B cell (primary cell): ENCODE measurements at places on chromosomes 2 and 18.

- DNase-seq, result no peak
These were observed 242.2 kb downstream of the CDH20 start for GRCh38 chr18:61575419-61575818.

DNA sequence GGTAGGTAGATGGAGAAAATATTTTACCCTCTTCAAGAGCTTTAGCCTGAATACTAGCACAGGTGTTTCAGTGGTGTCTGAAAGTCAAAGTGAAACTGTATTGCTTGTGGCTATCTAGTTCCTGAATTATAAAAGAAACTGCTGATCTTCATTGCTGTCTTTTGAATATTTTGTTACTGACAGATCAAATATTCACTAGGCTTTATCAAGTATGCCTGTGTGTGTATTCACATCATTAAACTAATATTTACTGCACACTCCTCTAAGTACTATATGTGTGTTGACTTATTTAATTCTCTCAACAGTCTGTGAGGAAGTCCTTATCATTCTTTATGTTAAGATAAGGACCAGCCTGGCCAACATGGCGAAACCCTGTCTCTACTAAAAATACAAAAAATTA, 139.6 kb downstream of the SOCS6 start:
- no peak for DNase-seq

GRCh38 chr2:109375656-109376055, 238.1 kb downstream of the SEPTIN10 start:
- DNase-seq, result no peak

GRCh38 chr2:207571370-207571769, 41.6 kb downstream of the CREB1 start:
- DNase-seq, result no peak

GRCh38 chr2:127231130-127231865, 11.2 kb upstream of the CYP27C1 start:
- DNase-seq, result no peak

DNA sequence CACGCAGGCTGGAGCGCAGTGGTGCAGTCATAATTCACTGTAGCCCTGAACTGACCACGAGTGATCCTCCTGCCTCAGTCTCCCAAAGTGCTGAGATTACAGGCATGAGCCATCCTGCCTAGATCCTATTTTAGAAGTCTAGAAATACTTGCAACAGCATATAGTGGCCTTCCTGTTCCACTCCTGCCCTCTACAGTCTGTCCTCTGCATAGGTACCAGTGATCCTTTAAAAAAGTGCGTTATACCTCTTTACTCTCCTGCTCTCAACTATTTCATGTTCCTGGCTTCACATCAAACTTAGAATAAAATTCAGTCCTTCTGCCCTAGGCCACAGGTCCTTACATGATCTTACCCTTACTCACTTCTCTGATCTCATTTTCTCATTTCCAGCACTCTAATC, 6.0 kb downstream of the COMMD1 start:
- DNase-seq, result no peak

DNA sequence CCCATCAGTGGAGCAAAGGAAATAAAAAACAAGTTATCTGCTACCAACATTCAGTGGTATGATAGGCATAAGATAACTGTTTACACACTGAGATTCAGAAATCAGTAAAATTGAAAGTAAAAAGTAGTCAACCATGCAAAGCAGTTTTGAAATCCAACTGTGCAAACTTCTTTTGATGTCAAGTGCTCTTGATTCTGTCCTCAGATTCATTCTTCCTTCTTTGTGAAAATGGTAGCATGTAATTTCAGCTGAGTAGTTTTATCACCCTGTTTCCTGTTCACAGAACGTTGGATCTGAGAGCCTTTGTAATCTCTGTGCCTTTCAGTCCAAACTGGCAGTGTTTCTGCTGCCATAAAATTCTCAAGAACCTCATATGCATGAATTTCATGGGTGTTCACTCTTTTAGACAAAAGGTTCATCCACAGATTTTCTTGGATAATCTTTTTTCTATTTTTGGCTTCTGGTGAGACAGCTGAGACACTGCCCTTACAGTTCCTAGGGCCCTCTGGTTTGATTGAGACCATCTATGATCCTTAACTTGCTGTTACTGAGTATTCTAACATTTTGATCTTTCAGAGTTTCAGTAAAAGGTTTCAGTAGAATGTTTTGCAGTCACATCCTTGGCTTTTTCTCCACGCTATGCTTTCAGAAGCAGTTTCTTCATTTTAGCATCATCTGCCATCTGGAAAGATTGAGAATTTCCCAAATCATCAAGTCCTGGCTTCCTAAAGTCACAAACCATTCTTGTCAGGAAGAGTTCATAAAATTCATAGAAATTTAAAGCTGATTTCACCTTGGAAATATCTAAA, 272.3 kb upstream of the EPHA4 start:
- DNase-seq, result no peak

DNA sequence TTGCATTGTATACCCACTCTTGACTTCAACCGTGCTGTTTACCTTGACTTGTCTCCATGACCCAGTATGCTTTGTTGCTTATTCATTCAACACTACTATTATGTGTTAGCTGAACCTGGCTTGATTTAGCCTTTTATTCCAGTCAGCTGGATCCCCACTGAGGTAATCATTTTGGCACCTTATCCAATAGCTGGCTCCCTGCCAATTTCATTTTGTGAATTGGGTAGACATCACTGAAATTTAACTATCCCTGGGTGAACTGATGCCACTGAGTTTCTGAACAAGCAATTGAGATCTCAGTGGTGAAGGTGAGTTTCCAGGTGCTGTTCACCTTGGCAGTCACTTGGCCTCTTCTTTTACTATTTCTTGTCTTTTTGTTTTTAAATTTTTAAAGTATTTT, 584.3 kb downstream of the ADCYAP1 start:
- DNase-seq, result no peak

GRCh38 chr2:12412898-12413305, 303.8 kb upstream of the TRIB2 start:
- peak; percentile 15 for DNase-seq

DNA sequence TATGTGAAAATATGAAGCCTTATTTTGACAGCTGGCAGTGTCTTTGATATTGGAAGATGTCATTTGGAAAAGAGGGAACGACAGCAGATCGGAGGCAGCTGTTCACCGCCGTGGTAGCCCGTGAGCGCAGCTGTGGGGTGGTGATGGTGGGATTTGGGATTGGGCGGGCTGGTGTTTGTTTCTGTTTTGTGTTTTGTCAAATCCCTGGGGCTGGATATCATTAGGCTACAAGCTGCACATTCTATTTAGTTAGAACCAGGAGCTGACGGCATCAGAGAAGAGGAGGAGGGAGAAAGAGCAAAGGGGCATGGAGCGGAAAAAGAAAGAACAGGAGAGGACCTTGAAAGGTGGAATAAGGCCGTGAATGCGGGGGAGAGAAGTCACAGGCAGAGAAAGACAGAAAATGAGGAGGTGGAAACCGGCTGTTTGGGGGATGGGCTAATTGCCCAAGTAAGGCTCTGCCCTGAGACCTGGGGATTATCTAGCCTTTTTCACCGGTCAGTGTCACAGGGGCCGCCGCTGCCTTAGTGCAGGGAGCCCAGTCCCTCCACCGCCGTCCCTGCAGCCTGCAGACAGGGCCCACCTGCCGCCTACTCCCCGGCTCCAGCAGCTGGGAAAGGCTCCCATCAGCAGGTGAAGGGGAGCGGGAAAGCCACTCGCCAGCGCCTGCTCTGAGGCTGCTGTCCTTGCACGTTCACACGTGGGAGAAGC, 88.0 kb downstream of the ZCCHC2 start:
- no peak for DNase-seq

GRCh38 chr2:106142683-106143082, 51.4 kb downstream of the UXS1 start:
- DNase-seq, result no peak

DNA sequence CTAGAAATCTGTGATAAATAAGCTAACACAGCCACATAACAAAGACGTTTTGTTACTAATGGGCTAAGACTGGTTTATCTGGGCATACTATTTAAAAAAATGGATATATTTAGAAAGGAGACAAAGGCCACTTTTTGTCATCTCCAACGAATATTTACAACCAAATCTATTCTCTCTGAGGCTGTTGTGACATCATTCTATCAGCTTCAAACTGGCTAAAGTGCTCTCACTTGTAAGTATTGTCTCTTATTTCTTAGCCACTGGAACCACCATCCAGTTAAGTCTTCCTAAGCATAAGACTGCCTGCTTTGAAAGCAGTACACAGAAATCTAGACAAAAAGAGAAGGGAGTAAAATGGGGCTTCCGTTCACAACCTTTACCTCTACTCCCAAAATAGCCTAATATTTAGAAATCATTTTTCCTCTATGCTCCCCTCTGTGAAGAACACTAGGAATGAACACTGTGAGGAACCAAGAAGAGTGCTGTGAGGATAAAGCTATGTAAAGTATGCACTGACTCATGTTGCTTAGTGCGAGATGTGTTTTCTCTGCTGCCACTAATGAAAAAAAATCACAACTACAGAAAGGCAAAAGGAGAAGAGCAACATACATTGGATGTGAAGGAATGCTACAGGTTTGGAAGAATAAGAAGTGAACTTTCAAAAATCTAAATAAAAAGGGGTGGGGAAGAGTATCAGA, 264.1 kb downstream of the EXOC6B start:
- no peak for DNase-seq

DNA sequence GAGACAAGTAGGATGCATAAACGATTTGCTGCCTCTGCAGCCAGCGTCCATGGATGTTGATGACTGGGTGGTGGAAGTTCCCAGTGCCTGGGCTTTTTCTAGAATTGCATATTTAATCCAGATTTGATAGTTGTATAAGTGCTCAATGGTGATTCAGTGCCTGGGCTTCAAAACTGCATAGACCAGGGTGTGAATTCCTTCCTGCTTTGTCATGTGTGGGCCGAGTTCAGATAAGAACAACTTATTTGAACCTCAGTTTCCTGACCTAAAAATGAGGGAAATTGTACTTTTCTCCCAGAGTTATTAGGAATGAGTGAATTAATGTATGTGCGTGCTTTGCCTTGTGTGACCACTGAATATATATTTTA, 154.6 kb downstream of the WDSUB1 start:
- DNase-seq, result no peak

GRCh38 chr2:44296653-44297052, 21.4 kb downstream of the SLC3A1 start:
- no peak for DNase-seq

GRCh38 chr18:22132763-22133162, 36.6 kb upstream of the GATA6 start:
- DNase-seq, result no peak

DNA sequence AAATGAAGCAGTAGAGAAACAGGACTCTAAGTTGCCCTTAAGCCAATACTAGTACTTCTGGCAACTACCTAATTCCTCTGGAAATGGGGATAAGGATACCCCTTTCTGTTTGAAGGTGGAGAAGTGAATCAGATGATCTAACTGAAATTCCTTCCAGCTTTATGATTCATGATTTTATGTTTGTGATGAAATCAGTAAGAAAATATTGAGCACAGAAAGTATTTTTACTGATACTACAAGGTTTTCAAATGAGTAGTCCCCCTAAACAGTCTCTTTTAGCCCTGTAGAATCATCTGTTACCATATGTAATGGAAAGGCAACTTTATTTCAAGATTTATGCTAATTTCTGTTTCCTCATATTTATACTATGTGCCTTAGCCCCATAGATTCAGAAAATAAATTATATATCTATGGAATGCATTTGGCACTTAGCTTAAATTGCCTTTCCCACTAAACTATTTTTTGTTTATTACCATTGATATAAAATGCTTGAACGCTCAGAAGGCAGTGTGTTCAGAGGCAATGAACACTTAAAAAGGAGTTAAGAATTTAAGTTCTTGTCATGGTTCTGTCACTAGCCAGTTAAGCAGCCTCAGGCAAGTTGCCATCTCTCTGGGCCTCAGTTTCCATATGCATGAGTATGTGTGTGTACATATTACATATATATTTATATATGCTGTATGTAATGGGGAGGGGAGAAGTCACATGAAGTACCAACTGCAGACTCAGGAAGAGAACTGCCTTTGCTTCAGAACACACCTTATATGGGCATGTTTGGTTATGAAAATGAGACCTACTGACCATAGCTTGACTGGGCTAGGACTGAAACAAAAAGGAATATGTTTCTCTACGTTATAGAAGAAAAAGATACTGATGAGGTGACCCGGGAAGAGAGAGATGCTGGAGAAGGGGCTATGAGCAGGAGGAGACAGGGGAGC, 97.7 kb downstream of the CDC42EP3 start:
- no peak for DNase-seq

- DNase-seq, result peak; percentile 41
These were observed 1.2 kb downstream of the KIF5C start for GRCh38 chr2:148876202-148876594.

GRCh38 chr2:17830053-17831034, 14.1 kb downstream of the MSGN1 start:
- peak; percentile 76 for DNase-seq

DNA sequence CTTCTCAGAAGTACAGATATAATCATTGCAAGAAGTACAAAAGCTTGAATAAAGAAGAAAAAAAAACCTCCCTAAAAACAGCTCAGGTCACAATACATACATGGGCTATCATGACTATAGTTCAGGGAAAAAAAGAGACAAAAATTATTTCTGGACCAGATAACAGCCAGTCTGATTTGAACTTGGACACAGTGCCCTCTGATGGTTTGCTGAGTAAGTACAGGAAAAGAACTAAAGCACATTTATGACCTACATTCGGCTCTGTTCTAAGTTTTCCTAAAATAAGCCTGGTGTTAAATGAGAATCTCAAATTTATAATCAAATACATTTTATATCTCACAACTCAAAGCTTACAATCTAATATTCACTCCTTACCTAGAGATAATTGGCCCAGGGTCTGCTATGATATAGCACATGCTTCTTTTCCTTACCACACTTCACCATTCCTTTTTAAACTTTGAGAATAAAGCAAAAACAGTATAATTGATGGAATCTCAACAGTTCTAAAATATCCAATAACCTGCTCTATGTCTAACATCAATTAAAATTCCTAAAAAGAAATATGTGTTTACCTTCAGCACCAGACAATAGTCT, 81.1 kb downstream of the RAPH1 start:
- DNase-seq, result peak; percentile 46

DNA sequence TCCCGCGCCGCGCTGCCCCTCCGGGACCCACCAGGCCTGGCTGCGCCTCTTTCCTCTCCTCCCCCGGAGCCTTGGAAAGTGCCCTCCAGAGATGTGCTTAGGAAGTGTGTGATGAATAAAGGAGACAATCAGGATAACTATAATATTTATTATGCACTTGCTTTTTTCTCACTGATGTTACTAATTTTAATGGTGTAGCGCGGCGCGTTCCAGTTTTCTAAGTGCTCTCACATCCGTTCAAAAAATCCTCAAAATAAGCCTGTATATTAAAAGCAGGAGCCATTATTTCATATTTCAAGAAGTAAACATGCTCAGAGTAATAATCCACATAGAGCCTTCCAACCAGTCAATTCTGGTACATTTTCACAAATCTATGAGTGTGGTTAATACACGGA, 941 bp upstream of the MPPE1 start:
- no peak for DNase-seq
